Bronchial smooth muscle cell (primary cell): ENCODE measurements at places on chromosomes 7 and 10. TPM values are rescaled to one million over a fixed set of nuclear protein-coding genes. Genes with fewer than 3 reads are reported as not detected.

Gene PTER
- total RNA-seq, result 4.6 and 8.9 TPM in 2 replicates

Gene ASZ1
- not detected in 2 replicates for total RNA-seq

Gene SRRM3
- 0.79 and 0.94 TPM in 2 replicates for total RNA-seq

Gene ARHGEF5
- 0.63 and 1.4 TPM in 2 replicates for total RNA-seq

Gene PCLO
- under 0.01 TPM in 2 replicates for total RNA-seq

Gene CPN1
- total RNA-seq, result not detected in 2 replicates

Gene HABP2
- total RNA-seq, result not detected in 2 replicates

Gene GJC3
- not detected in 2 replicates for total RNA-seq

Gene CPA1
- 0.09 TPM in 1 of 2 replicates, not detected in the other for total RNA-seq

Gene HTR7
- total RNA-seq, result 2.9 and 3.3 TPM in 2 replicates

Gene TMEM176A
- not detected in 2 replicates for total RNA-seq

Gene MEST
- total RNA-seq, result 4.6 and 18.0 TPM in 2 replicates

Gene STOX1
- not detected in 2 replicates for total RNA-seq

Gene ANXA7
- 115 and 135 TPM in 2 replicates for total RNA-seq

Gene FXYD4
- total RNA-seq, result not detected in 2 replicates

Gene OR2A1
- total RNA-seq, result 0.09 TPM in 1 of 2 replicates, not detected in the other

Gene ZPBP
- not detected in 2 replicates for total RNA-seq

Gene AGMO
- under 0.01 TPM in 2 replicates for total RNA-seq

Gene NKX2-3
- total RNA-seq, result not detected in 2 replicates

Gene PAXIP1
- 4.3 and 6.4 TPM in 2 replicates for total RNA-seq

Gene ANKRD26
- 5.2 and 8.7 TPM in 2 replicates for total RNA-seq
